Epithelial cell of esophagus (primary cell): ENCODE measurements at places on chromosomes 1 and 21.

GRCh38 chr1:46368791-46369190 is 25.3 kb upstream of the FAAH start:
- no peak for DNase-seq

GRCh38 chr1:213393860-213394259 is 342.8 kb downstream of the RPS6KC1 start:
- no peak for DNase-seq

- DNase-seq: peak; percentile 11
Observed at GRCh38 chr1:76951153-76951552, 83.9 kb downstream of the ST6GALNAC5 start.

DNA sequence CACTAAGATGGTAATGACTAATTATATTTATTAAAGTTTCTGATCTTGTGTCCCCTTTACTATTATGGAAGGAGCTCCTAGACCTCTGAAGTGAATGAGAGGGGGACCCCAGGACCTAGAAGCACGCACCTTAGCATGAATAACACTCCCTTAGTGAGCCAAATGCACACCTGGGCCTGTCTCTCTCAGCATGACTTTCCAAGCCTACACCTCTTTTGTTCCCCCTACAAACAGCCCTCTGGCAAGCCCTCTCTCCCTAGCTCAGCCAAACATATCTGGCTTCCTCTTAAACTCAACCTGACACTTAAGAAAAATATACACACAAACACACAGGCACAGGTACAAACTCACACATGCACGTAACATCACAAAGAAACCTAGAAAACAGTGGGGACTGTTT is 7.3 kb upstream of the CTH start:
- no peak for DNase-seq

DNA sequence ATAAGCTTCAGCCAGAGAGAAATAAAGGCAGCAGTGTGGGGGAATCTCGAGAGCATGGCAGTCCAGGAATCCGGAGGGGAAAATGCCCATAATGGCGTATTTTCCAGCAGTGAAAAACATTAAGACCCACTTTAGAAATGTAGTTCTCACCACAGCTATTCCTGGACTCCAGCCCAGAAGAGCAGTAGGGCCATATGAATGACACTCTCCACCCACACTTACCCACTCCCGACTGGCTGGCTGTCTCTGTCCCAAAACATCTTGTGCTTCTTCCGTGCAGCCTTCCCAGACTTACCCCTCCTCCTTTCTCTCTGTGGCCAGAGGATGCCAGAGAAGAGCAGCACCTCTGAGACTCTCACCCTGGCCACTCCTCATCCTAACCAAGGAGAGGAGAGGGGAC is 56.4 kb downstream of the TRABD2B start:
- no peak for DNase-seq

DNA sequence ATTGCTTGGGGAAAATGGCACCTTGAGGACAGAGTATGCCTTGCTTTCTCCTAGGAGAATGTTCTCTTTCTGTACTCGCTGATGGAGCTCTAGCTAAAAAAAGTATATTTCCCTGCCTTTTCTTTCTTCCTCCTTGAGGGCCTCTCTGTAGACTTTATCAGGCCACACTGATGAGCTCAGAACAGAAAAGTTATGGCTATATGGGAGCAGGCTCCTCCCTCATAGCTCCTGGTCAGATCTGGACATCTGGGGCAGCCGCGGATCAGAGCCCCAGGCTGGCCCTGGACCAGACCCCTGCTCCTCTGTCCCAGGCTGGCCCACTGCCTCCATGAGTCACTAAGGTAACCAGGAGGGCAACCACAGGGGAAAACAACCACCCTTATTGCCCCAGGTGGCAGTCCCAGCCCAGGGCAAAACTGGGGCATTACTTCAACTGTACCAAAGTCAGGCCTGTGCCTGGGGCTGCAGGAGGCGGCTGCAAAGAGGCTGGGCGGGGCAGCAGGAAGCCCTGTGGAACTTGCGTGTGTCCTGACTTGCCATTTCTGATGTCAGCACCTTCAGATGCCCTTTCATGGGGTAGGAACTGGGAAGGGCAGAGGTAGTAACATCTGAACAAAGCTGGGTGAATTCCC is 26.3 kb upstream of the ZNF648 start:
- peak; percentile 93 for DNase-seq

GRCh38 chr1:203776636-203777035 is 11.7 kb downstream of the LAX1 start:
- DNase-seq: peak; percentile 43

DNA sequence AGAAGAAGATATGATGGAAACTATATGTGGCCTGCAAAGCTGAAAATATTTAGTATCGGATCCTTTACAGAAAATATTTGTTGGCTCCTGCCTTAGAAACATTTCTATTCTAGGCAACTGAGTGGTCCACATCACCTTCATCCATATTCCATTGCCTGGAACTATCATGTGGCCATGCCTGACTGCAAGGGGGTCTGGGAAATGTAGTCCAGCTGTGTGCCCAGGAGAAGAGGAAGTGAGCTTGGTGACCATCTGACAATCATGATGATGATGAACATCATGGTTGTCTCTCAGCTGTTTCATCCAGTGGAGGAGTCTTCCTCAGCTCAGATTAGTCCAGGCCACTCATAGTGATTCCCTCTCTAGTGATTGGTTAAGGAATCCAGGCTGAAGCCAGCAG is 61.8 kb upstream of the IFNLR1 start:
- DNase-seq: no peak

DNA sequence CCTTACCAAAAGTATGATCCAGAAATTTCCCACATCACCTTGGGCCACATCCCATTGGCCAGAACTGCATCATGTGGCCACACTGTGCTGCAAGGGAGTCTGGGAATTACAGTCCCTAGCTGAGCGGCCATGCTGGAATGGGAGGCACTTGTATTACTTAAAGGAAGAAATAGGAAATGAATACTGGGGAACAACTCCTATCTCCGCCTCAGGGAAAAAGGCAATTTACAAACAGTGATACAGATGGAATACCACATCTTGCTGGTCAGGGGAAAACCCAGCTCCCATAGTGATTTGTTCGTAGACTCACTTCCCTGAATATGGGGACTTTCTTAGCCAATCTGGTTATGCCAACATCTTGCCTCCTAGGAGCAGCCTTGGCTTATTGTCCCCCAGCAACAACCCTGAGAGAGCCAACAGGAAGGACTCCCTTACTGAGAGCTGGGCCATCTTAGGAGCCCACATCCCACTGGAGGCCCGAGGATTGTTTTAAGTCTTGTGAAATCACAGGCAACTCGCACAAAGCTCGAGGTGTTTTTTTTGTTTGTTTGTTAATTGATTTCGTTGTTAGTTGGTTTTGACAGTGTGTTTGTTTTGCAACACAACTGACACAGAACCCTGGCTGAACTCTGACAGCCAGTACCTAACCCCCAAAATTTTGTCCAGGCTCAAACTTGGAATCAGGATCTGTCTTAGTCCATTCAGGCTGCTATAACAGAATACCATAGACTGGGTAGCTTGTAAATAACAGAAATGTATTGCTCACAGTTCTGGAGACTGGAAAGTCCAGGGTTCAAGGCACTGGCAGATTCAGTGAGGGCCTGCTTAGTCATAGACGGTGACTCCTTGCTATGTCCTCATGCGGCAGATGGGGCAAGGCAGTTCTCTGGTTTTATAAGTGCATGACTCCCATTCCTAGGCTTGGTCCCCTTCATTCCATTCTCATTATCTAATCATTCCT is 14.9 kb downstream of the CDA start:
- DNase-seq: peak; percentile 96

- no peak for DNase-seq
Observed at GRCh38 chr1:203572134-203572625, 54.5 kb upstream of the ATP2B4 start.

DNA sequence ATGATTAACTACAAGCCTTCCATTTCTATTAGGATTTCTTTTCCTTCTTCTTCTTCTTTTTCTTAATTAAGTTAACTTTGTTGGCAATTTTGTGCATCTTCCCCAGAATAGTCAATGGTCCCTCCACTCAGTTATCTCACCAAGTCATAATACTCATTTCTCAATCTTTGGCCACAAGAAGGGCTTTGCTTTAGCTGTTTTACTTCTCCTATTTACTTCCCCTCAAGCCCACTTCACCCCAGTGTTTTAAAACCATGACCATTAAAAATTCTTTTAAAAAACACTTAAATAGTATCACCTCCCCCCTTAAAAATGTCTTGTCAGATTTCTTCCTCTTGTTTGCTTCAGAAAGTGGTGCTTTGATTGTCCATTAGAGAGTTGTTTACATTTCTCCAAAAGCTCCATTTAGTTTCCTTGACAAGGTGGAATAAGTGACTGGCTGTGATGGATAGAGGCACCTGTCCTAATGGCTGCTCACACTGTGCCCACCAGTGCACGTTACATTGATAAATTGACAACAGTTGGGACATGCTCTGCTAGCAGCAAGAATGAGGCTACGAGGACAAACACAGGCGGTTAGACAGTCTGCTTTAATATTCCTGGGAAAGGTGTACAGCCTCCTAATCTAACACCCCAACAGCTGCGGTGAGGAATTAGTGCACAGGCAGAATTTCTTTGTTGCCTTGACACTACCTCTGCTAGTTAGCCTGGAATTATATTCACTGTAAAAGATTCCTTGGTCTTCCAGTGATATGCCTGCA is 354.7 kb downstream of the LMO4 start:
- no peak for DNase-seq

GRCh38 chr1:6860401-6860800 is 75.1 kb downstream of the CAMTA1 start:
- DNase-seq: peak; percentile 31
